Astrocyte (in vitro differentiated cells and primary cell): ENCODE measurements at places on chromosomes 12 and 14.

- DNase-seq = peak; percentile 85
These were observed 677.2 kb downstream of the AACS start for GRCh38 chr12:125742413-125742812.

DNA sequence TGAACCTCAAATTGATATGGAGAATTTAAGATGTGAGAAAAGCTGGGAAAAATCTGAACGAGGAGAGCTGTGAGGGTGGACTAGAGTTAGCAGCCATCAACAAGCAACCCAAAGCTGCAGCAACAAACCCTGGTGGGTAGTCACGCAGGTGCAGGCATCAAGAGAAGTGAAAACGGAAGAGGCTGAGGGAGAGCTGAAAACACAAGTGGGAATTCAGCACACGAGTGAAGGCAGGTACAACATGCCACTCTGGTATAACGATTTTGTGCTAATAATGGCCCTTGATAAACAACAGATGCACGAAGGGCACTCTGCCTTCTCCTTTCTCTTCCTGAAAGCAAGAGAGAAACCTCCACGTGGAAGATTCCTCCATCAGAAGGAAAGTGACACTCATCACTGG, 11.5 kb downstream of the TCL1B start:
- DNase-seq = no peak

DNA sequence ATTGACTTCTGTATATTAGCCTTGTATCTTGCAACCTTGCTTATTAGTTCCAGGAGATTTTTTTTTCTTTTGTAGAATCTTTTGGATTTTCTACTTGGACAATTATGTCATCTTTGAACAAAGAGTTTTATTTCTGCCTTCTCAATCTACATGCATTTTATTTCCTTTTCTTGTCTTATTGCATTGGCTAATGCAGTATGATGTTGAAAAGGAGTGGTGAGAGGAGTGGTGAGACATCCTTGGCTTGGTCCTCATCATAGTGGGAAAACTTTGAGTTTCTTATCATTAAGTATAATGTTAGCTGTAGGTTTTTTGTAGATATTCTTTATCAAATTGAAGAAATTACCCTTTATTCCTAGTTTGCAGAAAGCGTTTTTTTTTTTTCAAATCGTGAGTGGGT, 80.6 kb downstream of the RFX4 start:
- DNase-seq = no peak

- DNase-seq = no peak
These were observed 218.4 kb downstream of the BCAT1 start for GRCh38 chr12:24730489-24730896.

DNA sequence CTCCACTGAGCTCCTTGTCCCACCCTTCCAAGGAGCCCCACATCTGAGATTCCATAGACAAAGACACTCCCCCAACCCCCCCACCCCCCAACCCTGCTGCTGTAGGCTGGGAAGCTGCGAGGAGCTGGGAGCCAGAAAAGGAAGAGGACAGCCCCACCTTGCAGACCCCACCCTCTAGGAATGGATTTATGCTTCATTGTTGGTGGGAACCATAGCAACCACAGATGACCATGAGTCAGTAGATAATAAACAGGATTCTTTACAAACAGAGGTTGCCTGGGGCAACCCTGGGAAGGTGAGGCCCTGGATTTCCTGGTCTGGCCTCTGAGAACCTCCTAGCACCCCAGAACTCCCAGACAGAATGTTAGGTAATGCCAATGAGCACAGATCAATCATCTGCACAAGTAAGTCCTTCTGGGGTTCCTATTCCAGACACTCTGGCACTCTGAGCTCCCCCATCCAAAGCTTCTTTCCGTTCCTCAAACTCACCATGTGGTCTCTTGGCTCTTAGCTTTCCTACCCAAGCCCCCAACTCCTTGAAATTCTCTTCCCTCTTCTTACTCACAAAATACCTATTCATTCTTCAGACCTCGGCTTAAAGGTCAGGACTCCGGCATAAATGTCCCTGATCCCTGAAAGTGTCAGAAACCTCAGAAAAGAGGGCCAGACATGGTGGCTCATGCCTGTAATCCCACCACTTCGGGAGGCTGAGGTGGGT, 15.2 kb upstream of the PLEKHG6 start:
- peak; percentile 72 for DNase-seq

DNA sequence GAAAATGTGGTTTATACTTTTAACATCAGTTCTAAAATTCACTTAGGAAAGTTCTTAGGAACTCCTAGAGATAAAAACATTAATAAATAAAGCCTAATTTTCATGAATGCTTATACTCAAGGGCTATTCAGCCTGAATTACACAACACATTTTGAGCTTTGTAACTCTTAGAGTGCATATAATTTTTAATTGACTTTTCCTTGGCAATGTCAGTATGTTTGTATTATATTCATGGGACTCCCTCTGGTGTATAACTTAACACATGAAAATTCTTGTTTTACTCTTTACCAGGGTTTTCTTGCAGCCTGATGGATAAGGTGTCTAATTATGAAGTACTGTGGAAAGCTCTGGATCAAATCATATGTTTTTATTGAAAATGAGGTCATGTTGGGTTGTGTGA, 150.6 kb upstream of the HMGA2 start:
- peak; percentile 10 for DNase-seq

DNA sequence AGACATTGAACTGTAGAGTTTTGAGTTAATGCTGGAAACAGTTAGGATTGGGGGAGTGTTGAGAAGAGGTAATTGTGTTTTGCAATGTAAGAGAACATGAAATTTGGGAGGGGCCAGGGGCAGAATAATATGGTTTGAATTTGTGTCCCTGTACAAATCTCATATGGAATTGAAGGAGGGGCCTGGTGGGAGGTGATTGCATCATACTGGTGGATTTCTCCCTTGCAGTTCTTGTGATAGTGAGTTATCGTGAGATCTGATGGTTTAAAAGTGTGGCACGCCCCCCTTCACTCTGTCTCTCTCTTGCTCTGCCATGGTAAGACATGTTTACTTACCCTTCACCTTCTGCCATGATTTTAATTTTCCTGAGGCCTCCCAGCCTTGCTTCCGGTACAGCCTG, 876.0 kb upstream of the FBXO33 start:
- no peak for DNase-seq
